Mucosa of descending colon (tissue), 3 donors: ENCODE measurements at places on chromosomes 7 and 10.

DNA sequence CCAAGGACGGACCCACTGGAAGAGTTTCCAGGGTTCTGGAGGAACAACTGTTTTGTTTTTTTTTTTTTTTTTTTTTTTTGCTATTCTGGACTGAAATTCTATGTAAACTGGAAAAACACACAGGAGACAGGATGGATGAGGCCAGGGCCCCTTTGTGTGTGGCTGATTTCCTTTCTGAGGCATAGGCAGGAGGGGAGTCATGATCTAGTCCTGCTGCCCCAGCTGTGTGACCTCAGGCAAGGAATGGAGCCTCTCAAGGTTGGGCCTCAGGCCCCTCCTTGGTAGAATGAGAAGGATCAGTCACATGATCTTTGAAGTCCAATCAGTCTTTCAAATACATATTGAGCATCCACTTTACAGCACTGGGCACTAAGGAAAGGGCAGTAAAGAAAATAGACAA is 87.6 kb downstream of the SH3PXD2A start:
- DNase-seq = no peak

DNA sequence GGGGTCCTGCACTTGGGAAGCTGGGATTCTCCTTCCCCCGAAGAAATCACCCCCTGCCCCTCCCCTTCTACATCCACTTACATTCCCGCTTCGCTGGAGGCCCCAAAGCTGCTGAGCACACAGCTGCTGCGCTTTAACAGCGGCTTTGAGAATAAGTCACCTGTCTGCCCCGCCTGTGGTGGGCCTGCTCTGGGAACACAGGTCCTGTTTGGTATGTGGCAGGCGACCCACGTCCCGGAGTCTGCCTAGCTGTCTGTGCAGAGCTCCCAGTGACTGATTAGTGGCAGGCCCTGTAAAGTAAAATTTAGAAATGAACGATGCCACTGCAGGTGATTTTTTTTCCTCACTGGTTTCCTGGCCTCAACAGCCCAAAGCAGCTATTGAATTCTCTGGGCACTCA is 47.0 kb downstream of the CDH23 start:
- DNase-seq = no peak

DNA sequence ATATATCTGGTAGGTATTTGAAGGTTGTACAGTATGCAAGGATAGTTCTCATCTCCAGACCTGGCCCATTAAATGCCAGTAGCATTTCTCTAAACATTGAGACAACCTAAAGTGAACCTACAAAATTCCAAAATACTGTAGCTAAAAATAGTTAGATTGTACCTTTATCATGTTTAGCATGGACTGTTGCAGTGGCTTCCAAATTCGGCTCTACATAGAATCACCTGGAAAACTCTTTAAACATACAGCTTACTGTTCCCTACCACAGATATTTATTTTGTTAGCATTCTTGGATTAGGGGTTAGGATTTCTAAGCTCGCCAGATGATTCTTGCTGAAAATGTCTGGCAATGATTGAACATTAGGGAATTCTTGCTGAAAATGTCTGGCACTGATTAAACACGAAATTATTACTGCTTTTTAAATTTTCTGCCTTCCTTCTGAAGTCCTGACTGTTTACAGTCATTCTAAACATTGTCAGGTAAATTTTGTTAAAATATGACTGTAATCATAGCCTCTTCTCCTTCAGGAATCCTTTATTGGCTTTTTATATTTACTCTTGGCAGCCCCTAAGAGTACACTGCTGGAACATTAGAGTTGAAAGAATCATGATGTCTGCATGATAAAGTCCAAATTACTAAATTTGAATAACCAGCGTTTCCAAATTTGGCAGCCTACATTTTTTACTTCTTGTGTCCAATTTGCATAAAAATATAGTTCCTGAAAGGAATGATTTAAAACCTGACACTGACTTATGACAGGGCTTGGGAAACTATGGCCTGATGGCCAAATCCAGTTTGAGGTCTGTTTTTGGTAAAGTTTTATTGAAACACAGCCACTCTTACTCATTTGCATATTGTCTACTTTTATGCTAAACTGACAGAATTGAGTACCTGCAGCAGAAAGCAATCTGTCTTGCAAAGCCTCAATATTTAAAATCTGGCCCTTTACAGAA is 40.3 kb downstream of the SHOC2 start:
- DNase-seq = no peak

GRCh38 chr7:50685135-50686065 is 97.3 kb downstream of the GRB10 start:
- no peak for DNase-seq

DNA sequence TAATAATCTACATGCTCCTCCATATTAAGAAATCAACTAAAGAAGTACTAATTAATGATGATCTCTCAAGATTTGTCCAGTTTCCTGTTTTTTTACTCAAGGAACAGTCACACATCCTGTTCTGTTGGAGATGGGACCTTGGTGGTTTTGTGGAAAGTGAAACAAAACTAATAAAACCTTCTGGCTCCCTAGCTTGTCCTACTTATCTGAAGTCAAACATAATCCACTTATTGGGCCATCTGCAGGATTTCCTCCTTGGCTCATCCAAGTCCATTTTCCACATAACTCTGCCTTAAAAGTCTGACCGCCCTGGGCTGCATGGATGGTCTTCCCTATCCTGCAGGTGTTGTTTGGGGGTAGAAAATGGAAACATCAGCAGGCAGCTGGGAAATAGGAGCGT is 39.4 kb upstream of the TARP start:
- DNase-seq = no peak

DNA sequence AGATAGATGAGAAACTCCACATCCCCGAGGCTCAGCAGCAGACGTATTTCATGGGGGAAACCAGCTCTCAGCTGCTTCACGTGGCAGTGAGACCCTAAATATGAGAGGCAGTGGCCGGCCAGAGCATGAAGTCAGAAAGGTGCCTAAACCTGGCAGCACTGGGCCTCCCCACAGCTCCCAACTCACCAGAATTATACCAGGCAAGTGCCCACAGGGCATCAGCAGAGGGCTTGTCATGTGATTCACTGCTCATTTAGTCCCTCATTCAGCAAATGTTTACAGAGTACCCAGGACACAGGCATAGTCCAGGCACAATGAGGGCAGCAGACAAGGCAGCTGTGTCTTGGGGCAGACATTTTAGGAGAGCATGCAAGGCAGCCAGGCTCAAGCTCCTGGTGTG is 212.6 kb downstream of the PTPRN2 start:
- no peak for DNase-seq

GRCh38 chr10:114259824-114260223 is 20.8 kb downstream of the VWA2 start:
- DNase-seq = no peak

GRCh38 chr7:113504142-113504541 is 385.8 kb upstream of the SMIM30 start:
- no peak for DNase-seq

DNA sequence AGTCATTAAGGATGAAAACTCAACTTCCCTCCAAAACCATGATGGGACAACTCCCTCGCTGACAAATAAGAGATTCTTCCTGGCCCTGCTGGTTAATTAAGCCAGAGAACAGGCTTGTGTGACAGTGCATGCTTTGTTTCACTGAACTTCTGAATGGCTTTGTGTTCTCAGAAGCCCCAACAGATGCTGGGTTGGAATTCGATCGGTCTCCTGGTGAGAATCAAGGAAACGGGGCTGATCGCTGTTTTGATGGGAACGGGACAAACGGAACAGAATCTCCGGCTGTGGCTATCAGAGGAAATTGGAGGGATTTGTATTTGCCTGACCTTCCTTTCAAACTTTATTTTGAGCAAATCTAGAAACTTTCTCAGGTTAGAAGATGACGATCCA is 145.0 kb downstream of the RNF216 start:
- DNase-seq = no peak

GRCh38 chr7:105934572-105935185 is 28.4 kb upstream of the CDHR3 start:
- DNase-seq = no peak

- no peak for DNase-seq
Observed at GRCh38 chr10:131210181-131210580, 101.3 kb downstream of the TCERG1L start.

DNA sequence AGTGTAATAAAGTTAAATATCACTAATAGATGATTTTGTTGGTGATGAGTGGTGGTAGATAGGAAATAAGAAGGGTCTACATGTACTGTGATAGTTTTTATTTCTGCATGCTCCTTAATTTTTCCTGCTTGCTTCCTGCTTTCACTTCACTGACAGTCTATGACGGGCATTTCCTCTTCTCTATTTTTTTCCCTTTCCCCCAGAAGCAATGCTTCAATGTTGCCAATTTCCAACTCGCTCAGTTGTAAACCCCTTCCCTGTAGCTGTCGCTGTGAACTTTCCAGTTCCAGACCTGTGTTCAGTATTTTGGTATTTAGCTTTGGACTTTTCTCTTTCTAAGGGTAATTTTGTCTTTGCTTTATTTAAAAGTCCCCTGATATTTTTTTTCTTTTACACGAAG is 123.5 kb upstream of the AGR3 start:
- DNase-seq = no peak

GRCh38 chr7:134514663-134515062 is 12.7 kb upstream of the AKR1B10 start:
- no peak for DNase-seq

DNA sequence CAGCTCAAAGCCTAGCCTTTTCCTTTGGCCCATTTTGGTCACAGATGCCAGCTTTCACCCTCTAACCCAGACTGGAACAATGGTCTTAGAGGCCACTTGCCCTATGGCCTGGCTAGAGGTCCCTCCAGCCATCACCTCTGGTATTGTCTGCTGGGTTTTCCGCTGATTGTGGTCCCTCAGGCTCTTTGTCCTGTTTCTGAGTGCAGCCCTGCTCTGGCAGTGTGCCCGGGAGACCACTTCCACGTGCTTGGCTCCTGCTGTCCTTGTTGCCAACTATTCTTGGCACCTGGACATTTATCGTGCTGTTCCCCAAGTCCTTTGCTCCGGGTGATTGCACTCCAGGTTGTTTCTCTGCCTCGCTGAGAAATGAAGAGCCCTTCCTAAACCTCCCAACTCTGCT is 53.3 kb upstream of the FAM180A start:
- DNase-seq = no peak

GRCh38 chr10:122245136-122245535 is 26.0 kb upstream of the BTBD16 start:
- DNase-seq = no peak

GRCh38 chr10:70380350-70381135 is 1.9 kb downstream of the LRRC20 start:
- DNase-seq = no peak

DNA sequence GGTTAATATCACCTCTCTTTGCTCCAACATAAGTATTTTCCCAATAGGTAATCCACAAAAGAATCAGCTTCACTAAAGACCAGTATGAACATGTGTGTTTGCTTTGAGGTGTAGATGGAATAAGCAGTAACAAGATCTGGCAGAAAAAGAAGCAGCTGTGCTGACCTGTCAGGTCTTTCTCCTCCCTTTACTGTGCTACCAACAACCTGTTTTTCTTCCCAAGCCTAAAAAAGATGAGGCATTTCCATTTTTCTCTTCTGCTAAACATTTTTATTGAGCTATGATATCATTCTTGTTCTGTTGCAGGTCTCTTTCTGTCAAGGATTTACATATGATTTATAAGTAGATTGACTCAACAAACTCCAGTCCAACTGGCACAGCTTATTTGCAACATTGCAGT is 315.2 kb upstream of the GLI3 start:
- no peak for DNase-seq

- DNase-seq = no peak
Observed at GRCh38 chr10:126975221-126975620, 70.0 kb downstream of the DOCK1 start.

- no peak for DNase-seq
Observed at GRCh38 chr7:140330128-140330527, 68.2 kb downstream of the SLC37A3 start.

DNA sequence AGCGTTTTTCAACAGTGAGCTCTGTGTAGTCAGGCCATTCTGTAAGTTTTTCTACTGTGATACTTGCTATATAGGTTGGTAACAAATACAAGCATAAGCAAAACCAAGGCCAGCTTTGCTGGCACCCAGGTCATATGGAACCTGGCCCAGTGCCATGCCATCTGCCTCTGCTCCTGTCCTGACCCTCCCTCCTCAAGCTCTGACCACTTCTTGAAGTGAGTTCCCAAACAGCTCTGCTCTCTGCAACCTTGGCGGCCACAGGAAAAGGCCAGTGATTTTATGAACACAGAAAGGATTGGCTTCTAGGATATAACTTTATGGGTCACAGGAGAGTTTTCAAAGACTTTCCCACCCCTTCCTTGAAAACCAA is 12.8 kb downstream of the NOD1 start:
- DNase-seq = no peak

DNA sequence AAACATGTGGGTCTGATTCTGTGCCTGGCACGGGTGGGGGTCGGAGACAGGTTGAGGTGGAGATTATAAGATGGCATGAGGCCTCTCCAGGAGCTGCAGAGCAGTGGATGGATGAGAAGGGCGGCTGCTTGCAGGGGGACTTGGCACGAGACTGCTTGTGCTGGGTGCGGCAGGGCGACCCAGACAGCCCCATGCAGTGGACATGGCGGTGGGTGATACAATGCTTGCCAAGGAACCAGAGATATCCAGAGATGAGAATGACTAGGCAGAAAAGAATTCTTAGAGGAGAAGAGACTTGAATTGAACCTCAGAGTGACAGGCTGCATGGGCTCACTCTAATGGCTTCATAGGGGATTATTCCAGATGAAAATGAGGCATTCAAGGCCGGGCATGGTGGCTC is 145.4 kb downstream of the NEURL1 start:
- DNase-seq = no peak

DNA sequence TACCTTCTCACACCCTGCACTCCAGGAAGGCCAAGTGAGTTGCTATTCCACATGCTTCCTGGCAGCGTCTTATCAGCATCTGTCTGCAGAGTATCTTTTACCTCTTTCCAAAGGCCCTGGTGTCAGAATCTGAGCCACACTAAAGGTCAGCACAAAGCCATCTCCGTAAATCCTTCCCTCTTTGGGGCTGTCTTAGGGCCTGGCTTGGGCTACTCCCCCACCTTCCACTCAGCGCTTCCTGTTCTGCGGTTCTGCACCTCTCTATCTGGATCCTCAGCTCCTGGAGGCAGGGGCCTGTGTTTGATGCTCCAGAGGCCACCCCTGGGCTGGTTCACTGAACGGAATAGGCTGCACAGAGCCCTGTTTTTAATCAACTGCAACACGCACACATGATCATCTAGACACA is 334.8 kb upstream of the GALNT17 start:
- no peak for DNase-seq

- no peak for DNase-seq
Observed at GRCh38 chr10:48792687-48793096, 108.0 kb downstream of the WDFY4 start.
